Keratinocyte (primary cell): ENCODE measurements at places on chromosomes 7 and 10. TPM values are rescaled to one million over a fixed set of nuclear protein-coding genes. Genes with fewer than 3 reads are reported as not detected.

SLC16A12 gene
- polyA plus RNA-seq = 0.09 to 0.10 TPM (median 0.10 TPM) in 3 replicates

CHAT gene
- polyA plus RNA-seq = not detected in 3 replicates

GRCh38 chr10:9515922-9516321 is 1461.4 kb downstream of the GATA3 start:
- H3K36me3 ChIP-seq = no peaks in the 10 kb centered on the region
- H3K27me3 ChIP-seq = no peaks in the 10 kb centered on the region
- no peaks in the 10 kb centered on the region for H3K4me1 ChIP-seq
- DNase-seq = no peak

OPALIN gene
- not detected in 3 replicates for polyA plus RNA-seq
